Lung (tissue), 17 donors: ENCODE measurements at places on chromosomes 1 and 21. TPM values are rescaled to one million over a fixed set of nuclear protein-coding genes. Genes with fewer than 3 reads are reported as not detected.

DNA sequence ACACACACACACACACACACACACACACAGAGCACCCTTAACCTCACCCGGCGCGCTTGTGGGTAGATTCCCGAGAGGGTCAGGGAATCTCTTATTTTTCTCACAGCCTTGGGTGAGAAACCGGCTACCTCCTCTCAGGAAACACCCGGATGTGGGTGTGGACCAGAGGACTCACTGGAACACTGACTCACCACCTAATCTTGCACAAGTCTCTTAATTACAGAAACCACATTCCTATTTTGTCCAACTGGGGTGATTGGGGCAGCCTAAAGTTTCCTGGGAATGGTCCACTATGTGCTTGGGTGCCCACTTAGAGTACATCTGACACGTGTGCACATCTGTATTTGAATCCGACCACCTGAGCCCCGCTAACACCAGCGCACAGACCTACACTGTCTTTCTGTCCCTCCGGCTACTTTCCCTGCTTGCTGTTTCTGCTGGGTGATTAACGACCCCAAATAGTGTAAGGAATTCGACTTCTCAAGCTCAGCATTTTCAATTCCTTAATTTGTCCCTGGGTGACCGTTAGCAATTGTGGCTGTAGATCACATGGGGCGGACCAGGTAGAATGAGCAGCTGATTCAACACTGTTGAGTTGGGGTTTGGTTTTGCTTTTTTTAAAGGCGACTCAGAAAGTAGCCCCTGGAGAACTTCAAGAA, 14.0 kb upstream of the TBX15 start:
- DNase-seq = no peak
- no peak overlapping the region for H3K27ac ChIP-seq
- peaks cover 98% of the 10 kb centered on the region for H3K27me3 ChIP-seq
- peaks cover 19% of the 10 kb centered on the region for H3K4me1 ChIP-seq

The LORICRIN gene
- not detected for total RNA-seq

The TAL1 gene
- total RNA-seq = 9.6 TPM

DNA sequence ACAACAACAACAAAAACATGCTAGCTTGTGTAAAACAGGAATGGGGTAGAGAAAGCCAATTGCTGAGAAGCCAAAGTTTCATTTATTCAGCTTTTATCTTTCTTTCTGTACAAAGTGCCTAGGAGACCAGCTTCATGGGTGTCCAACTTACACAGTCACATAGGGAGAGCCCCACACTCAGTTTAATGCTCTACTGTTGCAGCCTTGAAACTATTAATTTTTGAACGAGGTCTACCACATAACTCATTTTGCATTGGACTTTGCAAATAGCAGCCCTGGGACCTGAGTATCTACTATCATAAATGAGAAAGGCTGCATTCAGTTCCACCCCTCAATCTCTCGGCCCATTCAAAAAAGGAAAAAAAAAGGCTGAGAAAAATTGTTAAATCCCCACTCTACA, 98.8 kb downstream of the ZNF644 start:
- no peak for DNase-seq
- H3K27ac ChIP-seq = peak overlapping the region; percentile 6
- H3K36me3 ChIP-seq = no peaks in the 10 kb centered on the region
- H3K4me3 ChIP-seq = no peak overlapping the region

DNA sequence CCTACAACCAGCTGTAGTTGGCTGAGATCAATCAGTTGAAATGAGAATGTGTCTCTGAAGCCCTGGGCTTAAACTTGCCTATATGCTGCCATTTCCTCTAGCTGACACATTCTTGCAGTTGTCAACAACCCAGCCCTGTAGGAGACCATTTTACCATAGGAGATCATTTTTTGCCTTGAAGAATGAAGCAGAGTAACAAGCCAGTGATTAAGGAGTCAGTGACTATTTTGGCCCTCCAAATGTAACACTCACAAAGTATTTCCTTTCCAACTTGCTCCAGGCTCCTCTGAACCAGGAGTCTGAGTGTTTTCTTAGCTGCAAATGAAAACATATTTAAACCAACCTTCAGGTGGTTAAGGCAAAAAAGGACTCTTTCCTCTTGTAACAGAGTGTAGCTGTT, 183.5 kb downstream of the ZZZ3 start:
- no peaks in the 10 kb centered on the region for H3K36me3 ChIP-seq
- no peak overlapping the region for H3K27ac ChIP-seq
- H3K4me1 ChIP-seq = no peaks in the 10 kb centered on the region

- no peaks in the 10 kb centered on the region for H3K4me1 ChIP-seq
- H3K36me3 ChIP-seq = no peaks in the 10 kb centered on the region
- H3K4me3 ChIP-seq = no peak overlapping the region
- DNase-seq = no peak
- no peak overlapping the region for H3K27ac ChIP-seq
Measured at GRCh38 chr1:187516874-187517273, 688.1 kb downstream of the PLA2G4A start.

DNA sequence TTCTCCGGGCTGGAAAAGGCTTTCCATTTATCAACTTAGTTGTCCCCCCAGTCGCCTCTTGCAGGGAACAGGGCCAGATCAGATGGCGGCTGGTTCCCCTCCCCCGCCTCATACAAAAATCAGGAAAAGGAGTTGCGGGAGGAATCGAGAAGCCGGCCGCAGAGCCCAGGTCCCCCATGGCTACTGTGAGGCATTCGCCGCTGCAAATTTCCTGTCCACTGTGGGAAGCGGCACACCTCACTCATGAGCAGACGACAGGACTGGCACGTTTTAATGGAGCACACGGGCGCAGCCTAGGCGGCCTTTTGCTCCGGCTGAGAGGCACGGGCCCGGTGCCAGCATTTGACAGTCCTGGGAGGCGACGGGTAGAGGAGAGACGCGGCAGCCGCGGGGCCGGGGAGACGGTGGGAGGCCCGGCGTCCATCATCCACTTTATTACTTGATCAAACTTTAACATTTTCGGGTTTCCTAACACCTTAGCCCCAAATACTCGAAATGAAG, 1.1 kb downstream of the GNG4 start:
- peaks cover 30% of the 10 kb centered on the region for H3K27me3 ChIP-seq
- H3K36me3 ChIP-seq = no peaks in the 10 kb centered on the region
- no peak for DNase-seq
- H3K27ac ChIP-seq = no peak overlapping the region
- H3K4me3 ChIP-seq = no peak overlapping the region

GRCh38 chr1:84086189-84086588, 57.9 kb upstream of the PRKACB start:
- H3K4me3 ChIP-seq = no peak overlapping the region
- H3K27ac ChIP-seq = no peak overlapping the region
- no peaks in the 10 kb centered on the region for H3K36me3 ChIP-seq
- H3K4me1 ChIP-seq = peaks cover 12% of the 10 kb centered on the region

DNA sequence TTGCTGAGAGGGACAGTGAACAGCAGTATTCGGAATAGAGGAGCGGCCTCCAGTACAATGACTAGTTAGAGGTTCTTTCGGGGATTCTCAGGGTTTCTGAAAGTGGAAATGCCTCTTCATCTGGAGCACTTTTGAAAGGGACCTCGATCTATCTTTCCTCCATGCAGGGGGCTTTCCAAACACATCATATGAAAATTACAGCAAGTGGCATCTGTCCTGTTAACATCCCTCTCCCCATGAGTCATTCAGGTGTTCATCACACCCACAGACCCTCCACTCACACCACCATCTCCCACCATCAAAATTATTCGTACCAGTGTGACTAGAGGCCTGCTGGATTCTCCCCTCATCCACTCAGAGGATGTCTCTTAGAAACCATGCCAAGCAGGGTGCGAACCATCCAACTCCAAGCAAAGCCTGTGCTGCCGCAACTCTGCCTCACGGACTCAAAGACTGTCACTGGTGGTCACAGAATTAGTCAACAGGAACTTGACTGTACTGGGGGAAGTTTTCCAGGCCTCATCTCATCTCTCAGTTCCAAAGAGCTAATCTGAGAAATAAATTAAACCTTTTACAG, 211.1 kb downstream of the MRPL39 start:
- DNase-seq = no peak
- H3K4me3 ChIP-seq = no peak overlapping the region
- H3K4me1 ChIP-seq = no peaks in the 10 kb centered on the region
- no peaks in the 10 kb centered on the region for H3K27me3 ChIP-seq
- no peak overlapping the region for H3K27ac ChIP-seq
- no peaks in the 10 kb centered on the region for H3K36me3 ChIP-seq

GRCh38 chr1:70075761-70076160, 129.6 kb downstream of the LRRC40 start:
- no peaks in the 10 kb centered on the region for H3K27me3 ChIP-seq
- H3K36me3 ChIP-seq = no peaks in the 10 kb centered on the region
- no peak for DNase-seq
- no peak overlapping the region for H3K27ac ChIP-seq
- H3K4me3 ChIP-seq = no peak overlapping the region
- H3K4me1 ChIP-seq = peaks cover 23% of the 10 kb centered on the region

GRCh38 chr1:115337633-115338456, at the start of gene NGF:
Gene NGF, minus strand, starts transcription at chr1:115338249. Its CDS starts 51,454 bp downstream, at chr1:115286795.
- peak within 1 kb of the TSS; percentile 34 for H3K4me3 ChIP-seq
- H3K27ac ChIP-seq = peak within 1 kb of the TSS; percentile 71
- peak; percentile 43 for DNase-seq
- H3K27me3 ChIP-seq = peaks cover 23% of the 10 kb centered on the region
- H3K36me3 ChIP-seq = no peaks in the 10 kb centered on the region
- no peaks in the 10 kb centered on the region for H3K4me1 ChIP-seq

DNA sequence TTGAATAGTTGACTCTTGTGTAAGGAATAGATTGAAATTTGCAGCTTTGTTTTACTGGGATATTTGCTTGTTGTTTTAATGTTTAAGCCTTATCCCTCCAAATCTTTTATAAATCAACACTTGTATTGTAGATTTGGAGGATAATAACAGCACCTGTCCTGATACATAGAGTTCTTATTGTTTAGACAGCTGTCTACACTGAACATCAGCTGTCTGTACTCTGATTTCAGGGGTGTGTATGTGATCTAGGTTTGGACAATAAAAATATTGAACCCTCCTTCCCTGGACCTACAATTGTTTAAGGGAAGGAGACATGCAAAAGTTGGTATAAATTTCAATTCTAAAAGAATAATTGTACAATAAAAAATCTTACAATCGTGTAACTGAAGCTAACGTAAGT, 48.3 kb upstream of the DPH5 start:
- H3K4me3 ChIP-seq = no peak overlapping the region
- DNase-seq = no peak
- H3K4me1 ChIP-seq = peaks cover 8% of the 10 kb centered on the region

- H3K4me3 ChIP-seq = no peak overlapping the region
- H3K27me3 ChIP-seq = no peaks in the 10 kb centered on the region
- DNase-seq = no peak
- H3K4me1 ChIP-seq = no peaks in the 10 kb centered on the region
Measured at GRCh38 chr1:78703806-78704205, 54.2 kb downstream of the IFI44 start.

DNA sequence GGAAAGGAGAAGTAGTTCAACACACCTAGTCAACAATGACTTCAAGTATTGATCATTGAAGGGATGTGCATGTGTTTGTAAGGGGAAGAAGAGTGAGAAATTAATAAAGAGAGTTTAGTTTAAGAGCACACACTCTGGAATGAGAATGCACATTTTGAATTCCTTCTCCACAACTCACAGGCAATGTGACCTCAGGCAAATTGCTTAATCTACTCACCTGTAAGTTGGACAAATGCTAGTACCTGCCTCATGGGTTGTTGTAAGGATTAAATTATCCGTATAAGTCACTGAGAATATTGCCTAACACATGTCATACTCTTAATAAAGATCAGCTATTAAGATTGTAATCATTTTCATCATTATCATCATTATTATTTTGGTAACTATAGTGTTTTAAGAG, 204.0 kb upstream of the NFIA start:
- DNase-seq = no peak
- H3K4me3 ChIP-seq = no peak overlapping the region
- H3K27me3 ChIP-seq = no peaks in the 10 kb centered on the region
- no peak overlapping the region for H3K27ac ChIP-seq
- no peaks in the 10 kb centered on the region for H3K36me3 ChIP-seq
- no peaks in the 10 kb centered on the region for H3K4me1 ChIP-seq

The KCNN3 gene
- total RNA-seq = 4.9 TPM

GRCh38 chr1:38270849-38271633, 224.4 kb upstream of the POU3F1 start:
- H3K27me3 ChIP-seq = no peaks in the 10 kb centered on the region
- H3K4me1 ChIP-seq = peaks cover 55% of the 10 kb centered on the region
- peak; percentile 69 for DNase-seq
- H3K4me3 ChIP-seq = no peak overlapping the region

- no peak overlapping the region for H3K27ac ChIP-seq
- no peak for DNase-seq
- H3K4me3 ChIP-seq = no peak overlapping the region
Measured at GRCh38 chr21:35503671-35504070, 454.6 kb upstream of the RUNX1 start.

The ALX3 gene
- total RNA-seq = not detected

- no peak overlapping the region for H3K4me3 ChIP-seq
- no peak for DNase-seq
- H3K36me3 ChIP-seq = no peaks in the 10 kb centered on the region
- no peaks in the 10 kb centered on the region for H3K27me3 ChIP-seq
- H3K27ac ChIP-seq = no peak overlapping the region
Measured at GRCh38 chr1:90192408-90192807, 197.5 kb downstream of the ZNF326 start.

DNA sequence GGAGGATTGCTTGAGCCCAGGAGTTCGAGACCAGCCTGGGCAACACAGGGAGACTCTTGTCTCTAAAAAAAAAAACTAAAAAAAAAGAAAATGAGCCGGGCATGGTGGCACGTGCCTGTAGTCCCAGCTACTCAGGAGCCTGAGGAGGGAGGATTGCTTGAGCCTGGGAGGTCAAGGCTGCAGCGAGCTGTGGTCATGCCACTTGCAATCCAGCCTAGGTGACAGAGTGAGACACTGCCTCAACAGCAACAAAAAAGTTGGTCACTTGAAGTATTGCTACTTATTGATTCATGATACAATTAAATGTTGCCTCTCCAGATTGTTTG, 57.9 kb upstream of the CXADR start:
- no peaks in the 10 kb centered on the region for H3K27me3 ChIP-seq
- H3K27ac ChIP-seq = no peak overlapping the region
- no peak overlapping the region for H3K4me3 ChIP-seq
- H3K36me3 ChIP-seq = no peaks in the 10 kb centered on the region

DNA sequence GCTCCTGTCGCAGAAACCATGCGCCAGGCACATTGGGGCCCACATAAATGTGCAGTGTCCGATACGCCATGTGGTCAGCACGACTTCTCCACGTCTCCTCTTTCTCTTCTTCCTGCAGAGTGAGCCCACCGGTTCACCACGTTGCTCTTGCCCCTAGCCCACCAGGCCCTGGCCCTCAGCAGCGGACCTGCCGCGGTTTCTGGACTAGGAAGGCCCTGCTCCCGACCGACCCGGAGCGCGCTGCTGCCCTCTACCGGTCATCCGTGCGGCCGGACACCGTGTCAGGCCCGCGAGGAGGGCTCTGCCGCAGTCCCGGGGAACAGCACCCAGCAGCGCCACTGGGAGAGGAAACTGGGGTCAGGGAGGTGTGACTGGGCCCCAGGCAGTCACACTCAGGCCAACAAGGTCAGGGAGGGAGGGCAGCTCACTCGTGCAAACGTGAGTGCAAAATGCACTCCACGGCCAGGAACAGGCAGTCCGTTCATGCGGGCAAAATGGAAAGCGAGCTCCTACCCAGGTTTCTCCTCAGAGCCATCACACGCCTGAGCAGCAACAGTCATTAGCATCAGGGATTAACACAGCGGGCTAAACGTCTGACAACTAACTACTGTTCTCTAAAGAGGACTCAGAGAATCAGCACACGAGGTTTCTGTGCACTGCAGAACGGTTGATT, 13.7 kb downstream of the TLR5 start:
- H3K27ac ChIP-seq = no peak overlapping the region
- no peak overlapping the region for H3K4me3 ChIP-seq
- H3K27me3 ChIP-seq = no peaks in the 10 kb centered on the region
- peaks cover under 1% of the 10 kb centered on the region for H3K4me1 ChIP-seq
- no peaks in the 10 kb centered on the region for H3K36me3 ChIP-seq
